Upper lobe of right lung (tissue), 1 donor: ENCODE measurements at places on chromosomes 3 and 15. TPM values are rescaled to one million over a fixed set of nuclear protein-coding genes. Genes with fewer than 3 reads are reported as not detected.
A peak's percentile ranks its signal among the peaks of the same experiment; 100 is the strongest.

GRCh38 chr3:53792866-53793265 is 53.4 kb downstream of the CHDH start:
- H3K36me3 ChIP-seq = no peaks in the 10 kb centered on the region
- DNase-seq = no peak
- no peak overlapping the region for H3K27ac ChIP-seq

DNA sequence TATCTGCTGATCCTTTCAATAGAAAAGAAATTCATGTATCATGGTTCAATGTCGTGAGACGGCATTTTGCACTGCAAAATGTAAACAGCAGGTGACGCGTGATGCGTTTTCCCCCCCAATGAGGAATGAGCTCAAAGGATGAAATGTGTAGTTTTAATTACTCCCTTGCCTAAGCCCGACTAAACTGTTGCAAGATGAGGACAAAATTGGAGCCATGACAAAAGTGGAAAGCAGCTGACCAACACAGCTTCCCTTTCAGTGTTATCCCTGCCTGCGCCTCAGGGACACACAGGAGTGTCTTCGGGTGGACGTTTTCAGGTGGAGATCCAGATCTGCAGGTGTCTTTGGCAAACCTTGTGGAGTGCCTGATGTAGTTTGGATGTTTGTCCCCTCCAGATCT is 92.0 kb downstream of the GABRG3 start:
- H3K27ac ChIP-seq = no peak overlapping the region
- H3K4me3 ChIP-seq = no peak overlapping the region
- no peaks in the 10 kb centered on the region for H3K4me1 ChIP-seq
- no peaks in the 10 kb centered on the region for H3K27me3 ChIP-seq
- no peak for DNase-seq

DNA sequence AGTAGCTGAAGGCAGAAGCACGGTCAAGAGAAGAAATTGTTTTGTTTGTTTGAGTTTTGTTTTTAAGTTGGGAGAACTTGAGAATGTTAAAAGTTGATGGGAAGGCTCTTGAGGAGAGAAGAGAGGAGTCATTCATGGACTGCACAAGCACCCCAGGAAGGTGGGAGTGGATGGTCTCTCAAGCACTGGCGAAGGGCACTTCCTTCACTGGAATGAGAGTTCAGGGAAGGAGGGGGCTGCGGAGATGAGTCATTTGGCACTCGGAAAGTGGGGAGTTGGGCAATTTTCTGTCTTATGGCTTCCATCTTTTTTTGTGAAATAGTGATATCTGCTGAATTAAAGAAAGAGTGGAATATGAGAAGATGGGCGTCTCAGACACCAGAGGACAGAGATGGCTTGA is 66.0 kb downstream of the ATP13A4 start:
- H3K4me1 ChIP-seq = peaks cover 13% of the 10 kb centered on the region
- no peaks in the 10 kb centered on the region for H3K27me3 ChIP-seq
- H3K36me3 ChIP-seq = no peaks in the 10 kb centered on the region
- no peak for DNase-seq
- no peak overlapping the region for H3K4me3 ChIP-seq

GRCh38 chr15:74278207-74278606 is 42.1 kb downstream of the CCDC33 start:
- H3K4me3 ChIP-seq = no peak overlapping the region
- no peaks in the 10 kb centered on the region for H3K36me3 ChIP-seq
- peaks cover 28% of the 10 kb centered on the region for H3K27me3 ChIP-seq
- no peak overlapping the region for H3K27ac ChIP-seq
- no peak for DNase-seq

DNA sequence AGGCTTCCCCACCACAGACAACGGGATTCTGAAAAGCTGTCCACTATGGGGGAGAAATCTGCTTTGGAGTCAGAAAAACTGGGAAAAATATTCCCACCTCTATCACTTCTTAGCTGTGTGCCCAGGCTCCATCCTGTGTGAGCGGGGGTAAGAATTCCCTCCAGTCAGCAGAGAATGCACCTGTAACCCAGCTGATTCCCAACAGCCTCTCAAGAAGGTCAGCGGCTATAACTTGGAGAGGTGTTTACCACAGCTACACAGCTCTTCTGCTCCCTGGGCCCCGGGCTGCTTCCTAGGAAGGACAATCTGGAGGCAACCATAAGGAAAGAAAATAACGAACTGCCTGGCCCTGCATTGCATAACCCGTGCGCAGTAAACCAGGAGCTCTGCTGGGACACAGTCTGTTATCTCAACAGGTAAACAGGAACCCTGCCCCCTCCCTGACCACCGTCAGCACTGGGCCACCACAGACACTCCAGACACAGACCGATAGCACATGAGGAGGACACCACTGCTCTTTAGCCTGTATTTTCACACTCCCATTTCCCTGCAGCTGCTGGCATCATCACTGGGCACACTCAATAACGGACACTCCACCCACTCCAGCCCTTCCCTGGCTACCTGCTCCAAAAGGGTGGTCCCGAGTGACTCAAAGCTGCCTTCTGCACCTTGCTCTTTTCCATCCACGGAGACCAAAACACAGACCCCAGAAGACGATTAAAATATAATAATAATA is 2.1 kb downstream of the RAB43 start:
- peak overlapping the region; percentile 64 for H3K4me3 ChIP-seq
- no peak for DNase-seq
- H3K36me3 ChIP-seq = peaks cover 9% of the 10 kb centered on the region

- no peaks in the 10 kb centered on the region for H3K36me3 ChIP-seq
- no peak overlapping the region for H3K27ac ChIP-seq
- no peak overlapping the region for H3K4me3 ChIP-seq
- no peaks in the 10 kb centered on the region for H3K4me1 ChIP-seq
- no peak for DNase-seq
- no peaks in the 10 kb centered on the region for H3K27me3 ChIP-seq
These were observed 148.9 kb downstream of the OXSM start for GRCh38 chr3:25938566-25939325.

GRCh38 chr3:37580237-37580636 is 281.4 kb upstream of the CTDSPL start:
- H3K36me3 ChIP-seq = no peaks in the 10 kb centered on the region
- H3K4me3 ChIP-seq = no peak overlapping the region
- no peaks in the 10 kb centered on the region for H3K27me3 ChIP-seq
- DNase-seq = no peak
- H3K27ac ChIP-seq = no peak overlapping the region
- no peaks in the 10 kb centered on the region for H3K4me1 ChIP-seq

Gene EFHB
- total RNA-seq = 0.90 TPM

Gene CLRN1
- total RNA-seq = not detected
